ENCODE measurements at places on chromosomes 4 and X.

DNA sequence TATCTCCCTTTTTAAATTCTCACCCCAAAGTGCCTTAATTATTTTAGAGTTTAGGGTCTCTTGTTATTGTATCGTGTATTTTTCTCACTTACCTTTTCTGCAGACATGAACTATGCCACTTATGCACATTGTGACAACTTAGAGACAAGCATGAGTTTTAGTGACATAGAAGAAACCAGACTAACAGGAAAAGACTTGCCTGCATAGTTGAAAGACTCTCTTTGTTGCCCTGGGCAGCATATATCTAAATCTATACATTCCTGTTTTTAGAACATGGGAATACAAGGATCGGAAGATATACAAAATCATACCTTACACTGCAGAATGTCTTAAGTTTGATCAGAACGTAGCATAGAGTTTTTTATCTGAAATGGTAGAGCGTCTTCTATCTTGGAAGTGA, 45.1 kb upstream of the ANKRD17 start:
- DNase-seq: no peak

- peak; percentile 67 for DNase-seq
Measured at GRCh38 chr4:148795156-148795864, 353.1 kb upstream of the NR3C2 start.

DNA sequence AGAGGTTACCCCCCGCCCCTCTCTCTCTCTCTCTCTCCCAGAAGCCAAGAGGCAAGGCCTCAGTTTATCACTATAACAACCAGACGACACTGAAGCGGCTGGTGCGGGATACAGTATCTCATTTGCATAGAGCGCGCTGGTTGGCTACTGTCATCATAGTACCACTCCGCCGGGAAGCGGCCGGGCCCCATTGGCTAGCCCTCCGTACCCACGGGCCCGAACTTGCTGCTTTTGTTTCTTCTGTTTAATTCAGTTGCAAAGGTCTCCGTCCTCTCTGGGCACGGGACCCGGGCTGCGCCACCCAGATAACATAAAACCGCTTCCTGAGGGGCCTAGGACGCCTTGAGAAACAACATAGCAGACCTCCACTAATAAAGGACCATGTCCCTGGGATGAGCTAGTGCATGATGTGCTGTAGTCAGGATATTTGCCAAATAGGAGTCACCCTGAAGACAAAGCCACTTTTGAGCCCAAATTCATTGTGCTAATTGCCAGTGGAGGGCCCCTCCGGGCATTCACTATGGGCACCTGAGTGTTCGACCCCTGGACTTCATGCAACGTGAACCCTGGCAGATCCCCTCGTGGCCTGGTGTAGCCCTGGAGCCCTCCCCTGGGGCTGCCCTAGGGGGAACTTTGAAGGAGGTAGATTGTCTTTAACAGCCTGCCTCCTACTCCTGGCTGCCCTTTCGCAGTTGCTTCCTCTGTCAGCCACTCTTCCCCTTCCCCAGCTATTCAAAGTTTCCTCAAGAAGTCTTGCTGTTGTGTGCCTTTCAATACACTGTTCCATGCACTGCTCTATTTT, at the start of gene PCYT1B:
PCYT1B (minus strand) TSS at position 91 of the 802 bp plus-strand sequence. CDS start 242 bp downstream, outside the sequence.
- peak; percentile 69 for DNase-seq

DNA sequence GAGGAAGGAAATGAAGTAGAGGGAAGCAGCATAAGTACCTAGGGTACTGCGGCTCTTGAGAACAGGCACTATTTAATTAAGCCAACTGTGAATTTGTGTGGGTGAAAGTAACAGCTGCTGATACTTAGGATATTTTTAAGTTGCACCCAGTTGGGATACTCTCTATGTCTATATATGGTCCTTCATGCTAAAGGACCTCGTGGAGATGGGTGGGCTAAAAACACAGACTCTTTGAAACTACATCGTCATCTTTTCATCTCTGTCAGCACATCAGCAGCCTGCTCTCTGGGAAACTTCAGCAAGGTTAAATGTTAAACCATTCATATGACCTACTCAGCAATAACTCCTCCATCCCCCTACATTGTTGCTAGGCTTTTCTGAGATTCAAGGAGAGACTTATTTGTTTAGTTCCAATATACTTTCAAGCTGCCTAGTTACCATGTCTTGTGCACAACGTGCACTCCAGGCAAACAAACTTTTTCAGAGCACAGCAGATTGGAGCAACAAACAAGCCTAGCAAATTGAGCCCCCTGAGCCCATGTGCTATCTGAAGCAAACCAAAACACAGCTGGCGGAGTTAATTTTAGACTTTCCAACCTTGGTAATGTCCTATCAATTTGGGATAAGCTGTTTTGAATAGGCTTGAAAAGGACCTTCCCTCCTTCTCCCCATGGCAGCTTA, 6.2 kb upstream of the MOB1B start:
- DNase-seq: no peak

DNA sequence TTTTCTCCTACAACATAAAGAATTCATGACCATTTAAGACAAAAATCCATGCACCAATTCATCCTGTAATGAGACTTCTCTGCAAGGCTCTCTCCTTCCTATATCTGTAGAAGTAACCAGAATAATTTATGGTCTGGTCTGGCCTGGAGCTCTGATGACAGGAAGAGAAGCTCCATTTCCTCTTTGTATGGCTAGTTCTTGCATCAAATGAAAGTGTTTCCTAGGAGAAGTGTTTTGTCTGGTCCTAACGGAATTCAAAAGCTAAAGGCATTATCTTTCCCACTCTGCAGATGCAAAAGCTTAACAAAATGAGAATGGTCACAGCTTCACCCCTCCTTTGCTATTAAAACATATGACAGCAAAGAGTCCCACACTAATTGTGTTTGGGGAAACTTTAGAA, 55.1 kb downstream of the SPATA18 start:
- DNase-seq: peak; percentile 15

DNA sequence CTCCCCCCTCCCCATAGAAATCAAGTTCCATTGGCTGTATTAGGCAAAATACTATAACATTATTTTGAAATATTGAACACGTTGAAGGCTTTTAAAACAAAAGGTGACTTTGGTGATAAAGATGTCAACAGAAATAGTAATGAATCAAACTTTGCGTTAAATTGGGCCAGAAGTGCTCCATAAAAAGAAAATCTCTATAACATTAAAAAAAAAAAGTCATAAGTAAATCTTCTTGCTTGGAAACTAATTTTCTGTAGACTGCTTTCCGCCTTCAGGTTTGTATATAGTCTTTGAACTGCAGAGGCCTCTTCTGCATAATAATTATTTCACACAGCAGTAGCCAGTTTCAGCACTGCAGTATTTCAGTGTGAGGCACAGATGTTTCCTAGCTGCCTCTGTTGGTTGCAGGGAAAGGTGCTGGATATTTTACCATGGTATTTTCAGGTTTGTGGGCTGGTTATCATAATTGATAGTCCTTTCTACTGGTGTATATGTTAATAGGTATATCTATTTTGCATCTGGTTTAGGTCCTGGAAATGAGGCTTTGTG, 158.9 kb downstream of the KDM6A start:
- no peak for DNase-seq
